ENCODE measurements at places on chromosomes 7 and 10. TPM values are rescaled to one million over a fixed set of nuclear protein-coding genes. Genes with fewer than 3 reads are reported as not detected.

HMX3 gene
- total RNA-seq = not detected

SHTN1 gene
- total RNA-seq = 67.9 TPM

MBL2 gene
- not detected for total RNA-seq

PLAU gene
- total RNA-seq = 14.9 TPM

DENND2A gene
- 27.8 TPM for total RNA-seq

LIPF gene
- not detected for total RNA-seq

- H3K4me1 ChIP-seq = no peaks in the 10 kb centered on the region
- no peaks in the 10 kb centered on the region for H3K36me3 ChIP-seq
- H3K4me3 ChIP-seq = no peak overlapping the region
- H3K27me3 ChIP-seq = no peaks in the 10 kb centered on the region
- H3K27ac ChIP-seq = no peak overlapping the region
- no peak for DNase-seq
Observed at GRCh38 chr7:30995536-30995935, 31.8 kb downstream of the GHRHR start.

DNA sequence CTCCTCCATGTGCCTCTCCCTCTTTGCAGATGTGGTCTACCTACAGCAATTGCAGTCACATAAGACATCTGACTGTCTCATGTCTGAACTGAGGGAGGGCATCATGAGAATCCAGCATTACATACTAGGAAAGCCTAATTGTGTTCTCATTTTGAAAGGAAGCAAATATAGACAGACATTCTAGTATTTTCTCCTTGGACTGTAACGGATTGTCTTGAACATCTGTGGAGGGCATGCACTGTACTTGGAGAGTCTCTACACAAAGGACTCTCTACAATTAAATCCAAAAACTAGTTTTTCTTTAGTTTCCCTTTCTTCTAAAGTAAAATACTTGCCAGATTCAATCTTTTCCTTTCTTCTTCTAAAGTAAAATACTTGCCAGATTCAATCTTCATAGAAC, 34.7 kb upstream of the TRIL start:
- no peak for DNase-seq
- no peaks in the 10 kb centered on the region for H3K36me3 ChIP-seq
- H3K27me3 ChIP-seq = no peaks in the 10 kb centered on the region
- H3K4me3 ChIP-seq = no peak overlapping the region
- H3K27ac ChIP-seq = no peak overlapping the region
- no peaks in the 10 kb centered on the region for H3K4me1 ChIP-seq

- H3K4me1 ChIP-seq = peaks cover 38% of the 10 kb centered on the region
- peak within 1 kb of the TSS; percentile 97 for H3K27ac ChIP-seq
- peak within 1 kb of the TSS; percentile 50 for H3K4me3 ChIP-seq
- DNase-seq = peak; percentile 98
- H3K27me3 ChIP-seq = no peaks in the 10 kb centered on the region
Observed at GRCh38 chr7:27130540-27131389, at the start of gene HOXA4. TSS of gene HOXA4 (minus strand) at chr7:27130757. CDS start at chr7:27130733, 24 bp downstream.

DNA sequence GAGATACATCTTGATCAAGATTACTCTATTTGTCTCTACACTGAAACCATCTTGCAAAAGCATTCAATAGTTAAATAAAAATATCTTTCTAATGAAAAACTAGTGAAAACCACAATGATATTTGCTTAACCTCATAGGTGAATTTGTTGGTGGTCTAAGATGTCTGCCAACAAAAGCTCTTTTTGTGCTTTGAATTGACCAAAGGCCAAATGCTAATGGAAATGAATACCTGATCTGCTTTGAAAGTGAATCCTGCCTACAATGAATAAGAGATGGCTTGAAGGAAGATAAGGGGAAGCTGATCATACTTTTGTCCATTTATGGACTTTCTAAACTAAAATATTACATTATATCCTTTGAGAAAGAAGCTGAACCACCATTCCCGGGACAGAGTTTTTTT, 228.9 kb upstream of the ETV1 start:
- DNase-seq = no peak
- no peaks in the 10 kb centered on the region for H3K27me3 ChIP-seq
- H3K27ac ChIP-seq = no peak overlapping the region
- no peaks in the 10 kb centered on the region for H3K36me3 ChIP-seq
- no peaks in the 10 kb centered on the region for H3K4me1 ChIP-seq

GRCh38 chr10:10096296-10096695, 921.4 kb upstream of the CELF2 start:
- no peak for DNase-seq
- H3K4me1 ChIP-seq = no peaks in the 10 kb centered on the region

- no peak overlapping the region for H3K4me3 ChIP-seq
- H3K27me3 ChIP-seq = no peaks in the 10 kb centered on the region
- H3K27ac ChIP-seq = no peak overlapping the region
- no peaks in the 10 kb centered on the region for H3K36me3 ChIP-seq
Observed at GRCh38 chr7:25628446-25628845, 400.2 kb upstream of the NPVF start.

DNA sequence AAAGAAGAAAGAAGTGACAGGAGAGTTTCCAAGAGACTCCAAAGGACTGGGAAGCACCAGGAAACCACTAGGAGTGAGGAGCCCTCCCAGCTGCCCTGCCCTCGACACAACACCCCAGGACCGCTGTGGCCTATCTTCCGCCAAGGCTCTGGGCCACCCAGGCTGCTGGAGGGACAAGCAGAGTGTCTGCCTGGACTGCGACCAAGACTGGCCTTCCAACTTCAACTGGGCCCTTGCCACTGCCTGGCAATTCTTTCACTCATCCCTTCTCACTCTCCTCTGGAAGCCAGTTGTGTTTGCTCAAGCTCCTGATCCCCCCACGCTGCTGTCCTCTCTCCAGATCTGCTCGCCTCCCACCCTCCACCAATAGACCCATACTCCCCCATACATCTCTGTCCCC, 10.2 kb downstream of the KIAA1549 start:
- no peak overlapping the region for H3K27ac ChIP-seq
- H3K36me3 ChIP-seq = no peaks in the 10 kb centered on the region
- DNase-seq = no peak
- H3K27me3 ChIP-seq = no peaks in the 10 kb centered on the region

- DNase-seq = no peak
- H3K4me3 ChIP-seq = no peak overlapping the region
- H3K27ac ChIP-seq = no peak overlapping the region
- H3K4me1 ChIP-seq = no peaks in the 10 kb centered on the region
- no peaks in the 10 kb centered on the region for H3K36me3 ChIP-seq
- no peaks in the 10 kb centered on the region for H3K27me3 ChIP-seq
Observed at GRCh38 chr7:53476566-53476965, 441.1 kb downstream of the POM121L12 start.

GRCh38 chr10:58909881-58910280, 266.6 kb upstream of the PHYHIPL start:
- no peaks in the 10 kb centered on the region for H3K36me3 ChIP-seq
- no peak overlapping the region for H3K27ac ChIP-seq
- no peaks in the 10 kb centered on the region for H3K4me1 ChIP-seq
- no peak overlapping the region for H3K4me3 ChIP-seq
- H3K27me3 ChIP-seq = no peaks in the 10 kb centered on the region
- DNase-seq = no peak

GRCh38 chr7:38054199-38054598, 123.8 kb upstream of the STARD3NL start:
- H3K27ac ChIP-seq = no peak overlapping the region
- no peaks in the 10 kb centered on the region for H3K4me1 ChIP-seq
- no peaks in the 10 kb centered on the region for H3K36me3 ChIP-seq
- no peak for DNase-seq
- no peak overlapping the region for H3K4me3 ChIP-seq

- H3K36me3 ChIP-seq = no peaks in the 10 kb centered on the region
- no peak for DNase-seq
- peaks cover 9% of the 10 kb centered on the region for H3K4me1 ChIP-seq
Observed at GRCh38 chr7:134669388-134669787, 22.7 kb downstream of the BPGM start.

GRCh38 chr10:8449909-8450308, 395.4 kb downstream of the GATA3 start:
- no peak overlapping the region for H3K27ac ChIP-seq
- H3K27me3 ChIP-seq = no peaks in the 10 kb centered on the region
- H3K4me1 ChIP-seq = no peaks in the 10 kb centered on the region

All from upper lobe of left lung (tissue), 6 donors.